ENCODE measurements at places on chromosomes 2 and 18. TPM values are rescaled to one million over a fixed set of nuclear protein-coding genes. Genes with fewer than 3 reads are reported as not detected.

MATN3 gene
- total RNA-seq, result 0.29 TPM

ALLC gene
- 0.11 TPM for total RNA-seq

CXCR4 gene
- 6.5 TPM for total RNA-seq

NEU2 gene
- total RNA-seq, result not detected

IL1F10 gene
- not detected for total RNA-seq

GCG gene
- not detected for total RNA-seq

C1GALT1C1L gene
- 1.3 TPM for total RNA-seq

MYOM1 gene
- not detected for total RNA-seq

LYPD6B gene
- 8.0 TPM for total RNA-seq

UBE2E3 gene
- 78.7 TPM for total RNA-seq

IMPACT gene
- 38.3 TPM for total RNA-seq

ASTL gene
- not detected for total RNA-seq

CAVIN2 gene
- 0.06 TPM for total RNA-seq

SERPINB12 gene
- total RNA-seq, result not detected

TMEM198 gene
- 2.4 TPM for total RNA-seq
